Mononuclear cell (primary cell): ENCODE measurements at places on chromosomes 3 and 15. TPM values are rescaled to one million over a fixed set of nuclear protein-coding genes. Genes with fewer than 3 reads are reported as not detected.

The POPDC2 gene
- total RNA-seq = 21.5 TPM

The FAM3D gene
- total RNA-seq = not detected

The GALK2 gene
- 14.5 TPM for total RNA-seq

The BSN gene
- under 0.01 TPM for total RNA-seq

The GRIP2 gene
- total RNA-seq = not detected
